ENCODE measurements at places on chromosomes 2 and 18. TPM values are rescaled to one million over a fixed set of nuclear protein-coding genes. Genes with fewer than 3 reads are reported as not detected.

The CYP26B1 gene
- 5.4 TPM for total RNA-seq

The LRATD1 gene
- total RNA-seq, result not detected

DNA sequence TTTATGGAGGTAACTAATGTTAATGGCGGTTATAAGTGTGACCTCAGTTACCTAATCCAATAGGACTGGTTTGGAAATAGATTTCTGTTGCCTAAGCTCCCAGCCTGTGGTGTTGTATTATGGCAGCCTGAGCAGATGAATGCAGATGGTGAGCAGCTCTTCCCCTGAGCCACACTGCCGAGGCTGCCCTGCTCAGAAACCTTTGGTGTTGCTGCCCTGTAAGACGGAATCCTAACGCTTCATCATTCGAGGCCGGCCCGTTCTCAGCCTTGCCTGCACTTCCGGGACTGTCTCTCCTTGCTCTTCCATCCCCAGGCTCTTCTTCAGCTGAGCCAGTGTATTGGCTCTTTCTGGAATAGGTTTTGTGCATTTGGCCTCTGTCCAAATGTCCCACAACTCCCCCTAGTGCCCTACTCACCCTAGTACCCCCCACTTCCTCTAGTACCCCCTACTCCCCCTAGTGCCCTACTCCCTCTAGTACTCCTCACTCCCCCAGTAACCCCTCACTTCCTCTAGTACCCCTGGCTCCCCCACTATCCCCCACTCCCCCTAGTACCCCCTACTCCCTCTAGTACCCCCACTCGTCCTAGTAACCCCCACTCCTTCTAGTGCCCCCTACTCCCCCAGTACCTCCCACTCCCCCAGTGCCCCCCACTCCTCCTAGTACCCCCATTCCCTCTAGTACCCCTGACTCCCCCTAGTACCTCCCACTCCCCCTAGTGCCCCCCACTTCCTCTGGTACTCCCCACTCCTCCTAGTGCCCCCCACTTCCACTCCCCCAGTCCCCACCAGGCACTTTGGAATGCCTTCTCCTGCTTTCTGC, 106.0 kb upstream of the TAF1B start:
- no peak for DNase-seq

The DTNB gene
- 56.7 TPM for total RNA-seq

- no peak for DNase-seq
Measured at GRCh38 chr18:6441200-6441599, 26.5 kb upstream of the L3MBTL4 start.

- no peak for DNase-seq
Measured at GRCh38 chr2:10204326-10205161, 82.0 kb downstream of the RRM2 start.

The CCDC121 gene
- 1.2 TPM for total RNA-seq
